Activated naive CD8-positive, alpha-beta T cell treated with anti-CD3 and anti-CD28 coated beads, Interleukin-2, amount 10 ng/mL, durations not matched to agents 7 days and 5 days (primary cell): ENCODE measurements at places on chromosomes 1 and 21.

GRCh38 chr1:31701091-31701736, 2.6 kb downstream of the COL16A1 start:
- DNase-seq: no peak

DNA sequence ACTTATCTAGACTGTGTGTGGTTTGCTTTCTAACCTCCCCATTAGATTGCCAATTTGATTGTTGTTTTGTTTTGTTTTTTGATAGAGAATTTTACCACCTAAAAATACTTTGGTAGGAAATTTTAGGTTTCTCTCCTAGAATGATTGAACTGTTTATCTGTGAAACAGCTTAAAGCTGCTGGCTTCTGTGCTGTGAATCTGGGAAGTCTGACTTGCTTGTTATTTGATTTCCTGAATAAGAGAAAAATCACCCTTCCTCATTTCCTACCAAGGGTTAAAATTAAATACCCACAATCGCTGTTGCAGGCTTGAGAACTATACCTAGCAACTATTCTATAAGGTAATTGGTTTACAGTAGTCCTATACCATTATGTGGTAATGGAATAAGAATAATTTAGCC, 198.9 kb upstream of the CACYBP start:
- DNase-seq: no peak

- no peak for DNase-seq
Measured at GRCh38 chr1:31811605-31812004, 4.2 kb downstream of the SPOCD1 start.

- DNase-seq: no peak
Measured at GRCh38 chr1:162672622-162673260, 40.5 kb downstream of the DDR2 start.

GRCh38 chr1:168220470-168220871, 5.3 kb upstream of the SFT2D2 start:
- DNase-seq: no peak

DNA sequence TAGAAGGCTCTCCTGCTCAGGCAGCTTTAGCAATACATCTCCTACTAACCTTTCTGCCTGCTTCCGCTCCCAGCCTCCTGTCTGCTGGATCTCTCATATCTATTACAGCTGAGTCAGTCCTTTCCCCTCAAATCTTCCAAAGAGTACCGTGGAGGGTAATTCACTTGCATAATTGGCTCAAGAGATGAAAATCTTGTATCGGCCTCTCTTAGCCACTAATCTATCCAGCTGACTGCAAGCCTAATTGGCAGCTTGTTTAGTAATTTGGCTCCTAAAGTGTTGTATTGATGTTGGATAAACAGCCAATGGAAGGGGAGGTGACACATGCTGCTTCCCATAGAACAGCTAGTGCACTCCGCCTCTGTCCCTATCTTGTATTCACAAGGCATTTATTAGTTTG, 195.7 kb downstream of the GPATCH2 start:
- DNase-seq: no peak

GRCh38 chr1:70429757-70430156, 18.7 kb downstream of the CTH start:
- DNase-seq: no peak

GRCh38 chr1:19639999-19640362, 4.1 kb upstream of the NBL1 start:
- no peak for DNase-seq

- no peak for DNase-seq
Measured at GRCh38 chr21:41622831-41623548, 115.0 kb upstream of the TMPRSS2 start.

DNA sequence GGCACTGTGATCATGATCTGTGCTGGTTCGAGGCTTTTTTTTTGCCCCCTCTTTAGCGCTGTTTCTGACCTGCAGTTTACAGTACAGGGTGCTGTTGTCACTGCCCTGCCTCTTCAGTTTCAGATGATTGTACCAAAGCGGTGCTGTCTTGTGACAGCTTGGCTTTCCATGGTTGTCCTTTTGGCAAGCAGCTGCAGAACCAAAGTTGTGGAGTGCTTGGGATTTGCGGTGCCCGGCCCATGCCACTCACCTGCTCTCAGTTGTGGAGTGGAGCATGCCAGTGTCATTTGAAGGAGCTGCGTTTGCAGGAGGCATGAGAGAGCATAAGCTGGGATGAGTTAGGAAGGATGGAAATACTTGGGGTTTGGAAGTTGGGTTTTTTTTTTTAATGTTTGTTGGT, 48.4 kb downstream of the DOP1B start:
- no peak for DNase-seq

DNA sequence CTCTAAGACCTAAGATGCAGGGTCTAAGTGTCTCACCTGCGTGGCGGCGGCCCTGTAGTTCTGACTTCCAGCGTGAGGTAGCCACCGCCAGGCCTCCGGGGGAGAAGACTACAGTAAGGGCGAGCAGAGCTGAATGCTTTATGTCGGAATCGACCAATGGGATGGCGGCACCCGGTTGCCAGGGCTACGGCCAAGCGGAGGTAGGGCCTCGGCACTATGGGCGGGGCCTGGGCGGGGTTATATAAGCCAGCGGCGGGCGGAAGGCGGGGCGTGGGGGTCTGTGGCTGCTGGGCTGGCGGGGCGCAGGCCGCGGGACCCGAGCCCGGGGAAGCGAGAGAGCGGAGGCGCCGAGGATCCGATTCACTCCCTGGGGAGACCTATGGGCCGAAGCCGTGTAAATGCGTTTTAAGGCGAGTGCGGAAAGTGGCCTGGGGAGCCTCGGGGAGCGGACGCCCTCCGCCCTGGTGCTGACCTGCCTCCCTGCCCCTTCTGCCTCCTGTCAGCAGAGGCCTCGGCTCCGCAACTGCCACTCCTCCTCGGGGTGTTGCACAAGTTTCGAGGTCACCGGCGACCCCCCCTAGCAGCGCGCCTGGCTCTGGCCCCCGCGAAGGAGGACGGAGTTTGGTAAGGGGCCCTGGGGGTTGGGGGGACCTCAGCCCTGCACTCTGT, at the start of gene AZIN2:
Gene AZIN2, plus strand, starts transcription at position 269 of the 669 bp plus-strand sequence. CDS start 1,097 bp downstream, outside the sequence.
- DNase-seq: peak; percentile 98

DNA sequence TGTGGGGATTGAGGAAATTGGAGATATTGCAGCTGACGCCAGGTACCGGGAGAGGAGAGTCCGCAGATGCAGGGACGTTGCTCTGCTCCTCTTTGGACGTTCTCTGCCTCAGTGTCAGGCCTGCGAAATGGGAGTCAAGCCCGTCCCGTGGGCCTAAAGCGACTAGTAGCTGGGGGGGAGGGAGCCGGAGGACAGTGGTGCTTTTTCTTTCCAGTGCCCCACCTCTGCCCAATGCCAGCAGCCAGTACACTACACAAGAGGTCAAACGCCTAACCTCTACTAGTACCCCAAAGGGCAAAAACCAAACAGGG, 413.6 kb upstream of the ESRRG start:
- no peak for DNase-seq

DNA sequence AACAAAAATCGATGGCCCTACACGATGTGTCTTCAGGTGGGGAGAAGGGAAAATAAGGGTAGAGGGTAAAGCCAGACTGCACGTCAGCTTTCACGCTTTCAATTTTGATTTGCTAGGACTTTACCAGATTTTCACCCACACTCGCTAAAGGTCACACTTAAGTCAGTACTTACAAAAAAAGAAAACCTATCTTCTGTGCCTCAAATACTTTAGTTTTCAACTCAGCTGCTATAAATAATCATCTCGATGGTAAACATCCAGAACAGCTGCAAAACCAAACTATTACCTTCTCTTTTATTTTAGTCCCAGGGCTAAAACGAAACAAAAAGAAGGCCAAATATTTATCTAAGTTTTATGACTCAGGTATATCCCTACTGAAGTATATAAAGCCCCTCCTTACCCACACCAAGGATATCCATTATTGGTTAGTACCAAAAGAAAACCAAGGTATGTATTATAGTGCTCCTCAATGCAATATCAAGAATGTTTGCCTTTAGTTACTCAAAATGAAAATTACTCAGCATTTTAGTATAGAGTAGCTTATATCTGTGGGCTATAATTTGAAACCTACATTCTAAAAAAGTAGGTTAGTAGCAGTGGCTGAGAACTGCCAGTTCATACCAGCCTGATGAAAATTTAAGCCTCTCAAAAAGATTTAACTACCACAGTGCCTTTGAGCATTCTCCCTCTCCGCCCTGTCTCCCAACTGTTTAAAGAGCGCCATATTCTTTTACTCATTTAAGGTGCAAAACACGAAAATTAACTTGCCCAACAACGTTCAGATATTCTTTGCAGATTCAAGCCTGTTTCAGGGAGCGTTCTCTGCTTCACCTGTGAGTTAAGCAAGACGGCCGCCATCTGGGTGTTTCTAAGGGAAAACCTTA, 1.5 kb downstream of the CSDE1 start:
- no peak for DNase-seq

GRCh38 chr1:27332536-27333281, 9.1 kb upstream of the SYTL1 start:
- DNase-seq: peak; percentile 73

DNA sequence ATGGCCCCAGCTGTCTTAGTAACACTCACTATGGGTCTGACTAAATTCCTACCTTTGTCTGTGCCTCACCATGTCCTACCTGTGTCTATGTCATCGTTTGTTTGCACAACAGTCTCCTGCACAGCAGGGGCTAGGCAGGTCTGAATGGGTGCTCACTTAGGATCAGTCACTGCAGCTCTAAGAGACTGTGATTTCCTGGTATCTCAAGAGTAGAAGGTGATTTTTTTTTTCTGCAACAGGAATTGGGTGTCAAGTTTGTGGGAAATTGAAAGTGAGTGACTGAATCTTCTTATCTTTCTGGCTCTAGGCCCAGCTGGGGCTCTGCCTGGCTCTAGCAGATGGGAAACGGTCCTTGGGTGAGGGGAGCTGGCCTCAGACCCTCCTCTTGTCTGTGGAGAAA, 46.4 kb upstream of the TRABD2B start:
- DNase-seq: no peak
